ENCODE measurements at places on chromosomes 2 and 18. TPM values are rescaled to one million over a fixed set of nuclear protein-coding genes. Genes with fewer than 3 reads are reported as not detected.

GRCh38 chr2:236884569-236885175 lies 201.0 kb upstream of the COPS8 start:
- DNase-seq: no peak

GRCh38 chr2:155389224-155389623 lies 690.7 kb downstream of the KCNJ3 start:
- no peak for DNase-seq

- DNase-seq: no peak
Observed at GRCh38 chr2:85413592-85414420, 3.6 kb upstream of the CAPG start.

- DNase-seq: peak; percentile 6
Observed at GRCh38 chr2:27427863-27428212, 593 bp upstream of the NRBP1 start.

- no peak for DNase-seq
Observed at GRCh38 chr2:11152591-11152990, 2.7 kb upstream of the SLC66A3 start.

DNA sequence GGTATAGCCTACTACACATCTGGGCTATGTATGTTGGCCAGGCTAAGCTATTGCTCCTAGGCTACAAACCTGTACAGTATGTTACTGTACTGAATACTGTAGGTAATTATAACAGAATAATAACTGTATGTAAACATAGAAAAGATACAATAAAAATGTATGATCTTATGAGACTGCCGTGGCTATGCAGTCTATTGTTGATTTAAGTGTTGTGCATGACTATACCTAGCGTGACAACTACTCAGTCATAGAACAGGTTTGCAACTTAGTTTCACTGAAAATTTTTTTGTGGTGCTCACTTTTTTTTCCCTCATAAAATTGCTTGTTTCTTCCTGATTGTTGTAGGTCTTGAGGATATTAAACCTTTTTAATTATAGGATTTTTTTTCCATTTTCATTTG lies 25.9 kb downstream of the KCMF1 start:
- DNase-seq: peak; percentile 82

DNA sequence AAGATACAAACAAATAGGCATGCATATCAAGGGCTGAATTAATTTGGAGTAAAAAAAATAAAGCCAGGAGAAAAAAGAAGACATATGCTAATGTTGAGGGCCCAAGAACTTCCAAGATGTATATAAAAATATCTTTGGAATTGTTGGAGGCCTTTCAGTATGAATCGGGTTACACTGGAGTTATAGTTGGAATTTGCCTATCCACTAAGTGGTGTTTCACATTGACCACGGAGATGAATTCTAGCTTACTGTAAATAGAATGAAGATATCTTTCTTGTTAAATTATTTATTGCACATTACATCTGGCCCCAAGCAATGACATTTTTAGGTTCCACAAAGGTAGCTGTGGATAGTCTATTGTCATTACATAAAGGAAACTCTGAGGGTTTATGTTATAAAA lies 38.5 kb upstream of the TRIB2 start:
- no peak for DNase-seq

GRCh38 chr2:66832646-66833435 lies 397.9 kb downstream of the MEIS1 start:
- DNase-seq: no peak

DNA sequence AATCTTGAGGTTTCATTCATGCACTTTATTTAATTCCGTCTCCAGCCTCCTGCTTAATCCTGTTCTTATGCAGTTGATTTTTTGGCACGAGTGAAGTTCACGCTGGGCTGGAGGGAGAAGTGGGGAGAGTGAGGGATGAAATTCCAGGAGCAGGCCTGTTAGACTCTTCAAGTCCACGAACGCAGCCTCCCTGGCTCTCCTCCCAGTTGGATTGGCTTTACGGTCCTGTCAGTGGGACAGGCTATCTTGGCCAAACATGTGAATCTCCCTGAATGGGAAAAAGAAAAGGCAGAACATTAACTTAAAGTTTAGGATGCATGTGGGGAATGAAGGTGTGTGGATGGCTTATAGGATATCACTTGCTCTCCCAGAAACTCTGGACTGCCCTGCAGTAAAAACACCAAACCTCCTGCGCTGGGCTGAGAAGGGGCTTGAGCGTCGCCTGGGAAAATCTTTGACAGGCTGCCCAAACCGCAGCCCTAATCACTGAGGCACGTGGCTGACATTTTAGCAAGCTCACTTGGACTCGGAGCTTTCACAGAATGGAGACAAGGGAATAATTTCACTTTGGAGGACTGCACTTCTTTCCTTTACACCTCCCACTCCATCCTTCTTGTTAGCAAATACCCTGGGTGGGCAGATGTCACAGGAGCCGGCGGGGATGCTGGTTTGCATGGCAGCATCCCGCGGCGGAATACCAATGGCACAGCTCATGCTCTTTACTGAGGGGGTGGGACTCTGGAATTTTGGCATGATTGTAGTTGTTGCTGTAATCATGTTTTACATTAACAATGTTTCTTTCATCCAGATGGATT lies 93.9 kb downstream of the ACKR3 start:
- DNase-seq: no peak

GRCh38 chr18:820591-821165 lies 8.6 kb upstream of the YES1 start:
- no peak for DNase-seq

DNA sequence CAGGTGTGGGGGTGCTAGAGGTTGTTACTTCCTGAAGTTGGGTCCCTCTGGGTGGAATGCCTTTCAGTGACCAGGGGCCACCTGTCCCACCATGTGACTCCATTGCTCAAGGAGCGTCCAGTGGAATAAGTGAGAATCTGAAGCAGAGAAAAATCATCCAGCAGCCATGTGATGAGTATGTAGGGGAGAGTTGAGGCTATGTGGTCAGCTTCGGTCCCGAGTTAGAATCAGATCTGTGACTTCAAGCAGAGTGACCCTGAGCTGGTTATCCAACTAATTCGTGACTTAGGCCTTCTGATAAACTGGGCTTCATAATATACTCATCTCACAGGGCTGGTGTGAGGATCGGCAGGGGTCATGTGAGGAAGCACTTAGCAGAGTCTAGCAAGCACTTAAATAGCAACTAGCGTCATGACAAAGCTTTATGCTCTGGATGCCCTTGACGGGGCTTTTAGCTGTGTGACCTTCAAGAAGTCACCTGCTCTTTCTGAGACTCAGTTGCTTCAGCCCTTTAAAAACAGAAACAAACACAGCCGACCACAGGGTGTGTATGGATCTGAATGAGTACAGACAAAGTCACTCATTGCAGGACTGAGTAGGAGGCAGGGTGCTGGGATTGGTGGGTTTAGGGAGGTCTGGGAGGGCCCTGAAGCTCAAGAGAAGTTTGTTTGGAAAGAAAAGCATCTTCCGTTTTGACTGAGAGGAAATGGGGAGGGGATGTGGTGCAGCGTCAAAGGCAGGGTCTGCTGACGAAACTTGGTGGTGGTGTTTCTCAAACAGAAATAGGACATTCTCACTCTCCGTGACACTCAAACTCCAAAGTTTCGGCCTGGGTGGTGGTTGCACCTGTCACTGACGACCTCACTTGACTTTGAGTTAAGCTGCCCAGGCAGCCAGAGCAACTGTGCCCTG lies 264.0 kb upstream of the CXCR4 start:
- no peak for DNase-seq

- no peak for DNase-seq
Observed at GRCh38 chr2:43443282-43443681, 152.6 kb downstream of the THADA start.

GRCh38 chr2:41847744-41848441 lies 199.9 kb upstream of the PKDCC start:
- DNase-seq: peak; percentile 47

DNA sequence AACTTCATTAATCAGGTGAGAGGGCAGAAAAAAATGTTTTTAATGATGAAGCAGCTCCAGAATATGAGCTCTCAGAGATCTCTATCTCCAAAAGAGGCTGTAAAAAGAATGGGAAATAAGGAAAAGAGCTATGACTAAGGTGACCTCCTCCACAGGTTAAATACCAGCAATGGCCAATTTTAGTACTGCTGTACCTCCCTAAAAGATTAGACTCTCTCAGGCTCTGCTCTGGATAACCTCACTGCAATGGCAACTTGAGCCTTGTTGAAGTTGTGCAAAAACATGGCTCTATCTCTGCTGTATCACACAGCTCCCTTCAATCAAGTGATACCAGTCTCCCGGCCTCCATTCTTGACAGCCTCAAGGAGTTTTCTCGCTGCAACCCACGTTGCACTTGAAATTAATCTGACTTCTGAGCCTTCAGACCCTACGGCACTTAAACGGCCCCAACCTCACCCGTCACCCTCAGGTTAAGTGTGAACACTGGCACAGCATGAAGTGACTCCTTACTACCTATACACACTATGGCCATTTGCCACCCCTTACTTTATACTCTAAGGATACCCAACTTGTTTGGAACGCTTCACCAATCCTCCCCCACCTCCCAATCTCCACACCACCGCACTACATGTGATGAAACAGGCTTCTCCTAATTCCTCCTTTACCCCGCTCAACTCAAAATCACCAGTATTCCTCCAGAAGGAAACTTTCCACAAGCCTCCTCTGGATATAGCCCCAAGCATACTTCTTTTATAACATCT lies 36.3 kb downstream of the SMAD2 start:
- DNase-seq: peak; percentile 29

GRCh38 chr2:221096706-221097567 lies 475.2 kb downstream of the EPHA4 start:
- peak; percentile 42 for DNase-seq

DNA sequence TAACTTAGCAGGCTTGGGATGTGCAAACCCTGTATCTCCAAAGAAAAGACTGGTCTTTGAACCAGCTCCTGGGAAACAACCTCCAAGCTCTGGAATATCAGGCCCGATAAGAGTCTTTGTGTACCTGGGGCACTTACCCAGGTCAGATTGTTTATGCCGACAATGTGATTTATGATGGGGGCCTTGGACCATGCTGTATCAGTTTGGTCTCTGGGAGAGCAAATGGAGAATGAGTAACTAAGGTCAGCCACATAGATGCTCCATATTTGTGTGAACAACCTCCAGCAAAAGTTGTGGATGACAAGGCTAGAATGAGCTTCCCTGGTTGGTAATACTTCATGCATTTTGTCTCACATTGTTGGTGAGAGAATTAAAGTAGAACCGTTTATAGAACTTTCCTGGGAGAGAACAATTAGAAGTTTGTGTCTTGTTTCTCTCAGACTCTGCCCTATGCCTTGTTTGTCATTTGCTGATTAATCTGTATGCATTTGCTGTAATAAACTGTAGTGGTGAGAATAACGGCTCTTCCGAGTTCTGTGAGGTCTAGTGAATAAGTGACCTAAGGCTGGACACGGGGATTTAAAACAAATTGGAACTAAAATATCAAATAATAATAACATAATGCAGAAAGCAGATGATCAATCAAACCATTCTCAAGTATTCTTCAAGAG lies 259.1 kb downstream of the XIRP2 start:
- DNase-seq: no peak

- DNase-seq: no peak
Observed at GRCh38 chr2:106812383-106812782, 73.6 kb downstream of the ST6GAL2 start.

- no peak for DNase-seq
Observed at GRCh38 chr2:38485734-38486133, 108.7 kb upstream of the ATL2 start.

DNA sequence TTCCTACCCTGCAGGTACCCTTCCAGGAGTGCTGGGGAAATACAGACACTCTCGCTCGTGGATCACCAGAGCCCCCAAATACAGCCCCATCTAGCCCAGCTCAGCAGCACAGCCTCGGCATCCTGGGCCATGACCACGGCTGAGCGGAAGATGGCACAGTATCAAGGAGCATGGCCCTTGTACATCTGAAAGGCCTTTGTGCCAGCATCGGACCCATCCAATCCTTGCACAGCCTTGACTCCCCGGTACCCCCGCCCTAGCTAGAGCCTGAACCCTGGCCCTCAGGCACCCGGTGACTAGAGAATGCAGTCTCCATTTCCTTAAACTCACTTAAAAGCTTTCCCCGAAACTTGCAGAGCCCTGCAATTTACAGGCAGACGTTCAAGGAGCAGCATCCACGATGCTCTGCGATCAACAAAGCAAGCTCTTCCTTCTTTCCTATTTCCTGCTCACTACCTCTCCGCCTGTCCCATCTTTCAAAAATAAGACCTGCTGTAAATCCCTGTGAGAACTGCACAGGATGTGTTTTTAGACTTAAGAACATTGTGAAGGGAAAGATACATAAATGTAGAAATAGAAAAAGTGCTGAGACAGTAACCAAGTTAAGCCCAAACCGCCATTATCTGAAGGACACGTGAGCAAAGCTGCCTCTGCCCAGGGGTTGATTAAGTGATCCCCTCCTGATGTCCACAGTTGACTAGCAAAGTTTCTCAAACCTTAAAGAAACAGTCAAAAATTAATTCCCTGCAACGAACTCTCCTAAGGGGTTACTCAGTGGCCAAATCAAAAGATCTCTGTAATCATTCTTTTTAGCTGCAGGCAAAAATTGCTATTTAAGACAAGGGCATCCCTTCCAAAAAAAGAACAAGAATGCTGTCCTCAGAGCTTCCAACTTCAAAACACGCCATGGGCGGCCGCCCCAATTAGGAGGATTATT lies 48.5 kb downstream of the ZNF516 start:
- DNase-seq: no peak

The HTR2B gene
- not detected for total RNA-seq

The CHPF gene
- total RNA-seq: 139 TPM

The MC2R gene
- total RNA-seq: not detected

The SERPINB12 gene
- not detected for total RNA-seq

The REG1B gene
- total RNA-seq: not detected

The VIL1 gene
- 0.26 TPM for total RNA-seq

The EVA1A gene
- 70.8 TPM for total RNA-seq

The UGT1A10 gene
- total RNA-seq: not detected

The SP140 gene
- 1.7 TPM for total RNA-seq

The GAL3ST2 gene
- total RNA-seq: not detected

The OSBPL1A gene
- total RNA-seq: 39.7 TPM

All from PC-3 (cell line).